ENCODE measurements at places on chromosomes 4 and X.

DNA sequence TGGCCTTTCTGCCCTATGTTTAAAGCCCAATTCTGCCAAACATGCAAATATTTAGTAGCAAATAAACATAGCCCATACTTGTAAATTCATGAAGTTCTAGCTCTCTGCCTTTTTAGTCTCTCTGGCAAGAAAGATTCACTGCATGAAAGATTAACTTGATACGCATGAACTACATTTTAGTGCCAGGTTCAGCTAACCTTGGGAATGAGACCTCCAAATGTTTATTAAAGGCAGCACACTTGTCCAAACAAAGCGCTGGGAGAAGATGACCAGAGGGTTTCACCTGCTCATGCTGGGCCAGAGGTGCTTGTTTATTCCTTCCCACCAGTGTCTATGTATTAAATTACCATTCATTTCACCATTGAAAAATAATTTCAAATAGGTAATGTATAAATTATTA is 44.5 kb upstream of the IL1RAPL1 start:
- no peak for DNase-seq

DNA sequence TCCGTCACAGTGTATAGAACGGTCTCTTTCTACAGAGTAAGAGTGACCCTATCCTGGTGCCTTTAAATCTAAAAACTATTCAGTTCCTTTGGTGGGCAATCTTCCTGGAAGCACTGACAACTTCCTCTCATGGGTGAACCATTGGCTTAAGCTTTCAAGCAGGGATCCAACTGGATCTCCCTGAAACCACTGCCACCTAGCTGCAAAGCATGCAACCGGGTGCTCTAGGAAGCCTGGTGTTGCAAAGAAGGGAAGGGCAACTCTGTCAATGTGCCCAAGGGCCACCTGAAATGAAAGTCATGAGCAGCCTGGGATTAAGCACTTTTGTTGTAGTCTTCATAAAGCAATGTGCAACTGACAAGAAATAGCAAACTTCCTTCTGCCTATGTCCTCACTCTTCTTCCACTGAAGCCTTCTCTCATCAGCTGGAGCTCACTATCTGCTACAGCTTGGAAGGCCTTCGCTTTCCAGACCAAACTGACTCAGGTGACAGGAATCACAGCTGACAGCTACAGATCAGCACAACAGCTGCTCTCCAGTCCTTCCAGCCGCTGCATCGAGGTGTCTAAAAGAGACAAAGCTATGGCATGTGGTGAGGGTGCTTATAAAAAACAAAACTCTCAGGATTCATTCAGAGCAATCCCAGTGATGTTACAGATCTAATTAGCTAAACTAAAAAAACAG is 46.1 kb downstream of the SETD7 start:
- DNase-seq = no peak

GRCh38 chr4:58602731-58603359 is 1492.7 kb upstream of the IGFBP7 start:
- no peak for DNase-seq

DNA sequence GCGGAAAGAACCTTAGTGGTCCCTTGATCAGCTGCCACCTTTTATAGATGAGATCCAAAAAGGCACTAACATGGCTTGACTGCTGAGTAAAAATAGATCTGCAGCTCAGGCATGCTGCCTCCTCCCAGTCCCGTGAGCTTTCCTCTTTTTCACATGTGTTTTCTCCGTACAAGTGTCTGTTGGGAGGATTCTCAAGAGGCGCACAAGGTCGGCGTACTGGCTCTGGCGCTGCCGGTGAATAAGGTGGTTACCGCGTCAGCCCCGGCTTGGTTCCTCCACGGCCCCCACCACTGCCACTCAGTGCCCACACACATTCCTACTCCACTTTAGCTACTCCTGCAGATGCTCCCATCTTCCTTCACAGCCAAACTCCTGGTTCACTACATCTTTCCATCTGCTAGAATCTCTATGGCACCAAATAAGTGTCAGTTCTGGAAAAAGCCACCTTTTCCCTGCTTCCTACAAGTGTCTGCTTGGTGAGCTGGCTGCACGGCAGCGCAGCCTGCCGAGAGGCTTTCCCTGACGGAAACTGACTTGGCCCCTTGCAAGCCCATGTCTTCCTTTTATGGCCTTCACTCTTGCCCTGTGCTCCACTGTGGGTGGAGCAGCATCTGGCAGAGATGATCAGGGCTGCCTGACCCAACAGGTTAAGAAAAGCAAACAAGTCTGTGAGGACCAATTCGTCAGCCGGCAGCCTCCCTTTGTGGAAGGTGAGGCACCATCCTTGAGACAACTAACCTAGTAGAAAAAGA is 99.8 kb downstream of the KLHL8 start:
- peak; percentile 80 for DNase-seq

GRCh38 chr4:154231806-154232478 is 259.7 kb downstream of the DCHS2 start:
- DNase-seq = peak; percentile 11

DNA sequence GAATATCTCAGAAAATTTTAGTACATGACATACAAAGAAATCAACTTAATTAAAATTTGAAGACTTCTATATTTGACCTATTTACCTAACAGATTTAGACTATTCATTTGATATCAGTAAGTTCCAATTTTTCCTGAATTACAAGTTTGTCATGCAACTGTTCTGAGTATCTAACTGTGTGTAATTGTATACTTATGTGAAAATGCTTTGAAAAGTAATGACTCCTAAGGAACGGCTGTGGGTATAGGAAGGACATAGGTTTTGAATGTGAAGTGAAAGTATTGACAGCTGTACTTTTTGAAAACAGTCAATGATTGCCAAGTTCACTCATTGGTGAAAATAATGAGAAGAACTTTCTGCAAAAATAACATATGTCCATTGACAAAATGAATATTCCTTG is 2.9 kb downstream of the GRIA2 start:
- no peak for DNase-seq

DNA sequence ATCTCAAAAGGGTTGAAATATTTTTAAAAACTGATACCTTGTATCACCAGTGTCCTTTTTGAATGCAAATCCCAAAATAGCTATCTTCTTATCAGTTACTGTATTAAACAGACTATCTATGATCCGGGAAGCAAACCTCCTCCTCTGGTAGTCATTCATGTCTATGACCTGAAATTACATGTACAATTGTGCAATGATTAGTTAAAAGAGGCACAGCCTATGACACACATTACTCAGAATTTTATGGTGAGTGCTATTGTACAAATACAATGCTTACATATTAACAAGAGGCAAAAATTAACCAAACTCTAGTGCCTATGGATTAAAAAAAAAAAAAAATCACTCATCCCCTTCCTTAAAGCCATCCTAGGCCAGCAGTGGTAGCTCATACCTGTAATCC is 21.7 kb downstream of the UGDH start:
- DNase-seq = peak; percentile 44
